Head of caudate nucleus (tissue), 42 donors: ENCODE measurements at places on chromosomes 7 and 10.

DNA sequence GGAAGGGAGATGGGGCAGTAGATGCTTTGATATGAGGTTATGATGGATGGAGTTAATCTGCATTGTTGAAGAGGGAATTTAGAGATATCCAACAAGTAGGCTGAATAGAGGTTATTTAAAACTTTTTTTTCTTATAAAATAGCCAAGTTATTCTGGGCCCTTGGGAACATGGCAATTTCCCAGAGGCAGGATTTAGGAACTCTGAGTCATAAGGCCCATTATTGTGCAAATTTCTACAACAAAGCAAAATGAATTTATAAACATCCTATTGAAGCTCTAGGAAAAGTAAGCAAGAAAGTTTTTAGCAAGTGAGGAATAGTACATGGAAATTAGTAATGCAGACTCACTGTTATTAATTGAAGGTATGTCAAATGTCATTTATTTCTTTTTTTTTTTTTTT, 160.9 kb upstream of the NPY start:
- no peak for DNase-seq

GRCh38 chr10:80100861-80101695, 22.6 kb downstream of the TMEM254 start:
- DNase-seq: no peak

GRCh38 chr10:15035385-15036301, 8.1 kb upstream of the OLAH start:
- DNase-seq: no peak

DNA sequence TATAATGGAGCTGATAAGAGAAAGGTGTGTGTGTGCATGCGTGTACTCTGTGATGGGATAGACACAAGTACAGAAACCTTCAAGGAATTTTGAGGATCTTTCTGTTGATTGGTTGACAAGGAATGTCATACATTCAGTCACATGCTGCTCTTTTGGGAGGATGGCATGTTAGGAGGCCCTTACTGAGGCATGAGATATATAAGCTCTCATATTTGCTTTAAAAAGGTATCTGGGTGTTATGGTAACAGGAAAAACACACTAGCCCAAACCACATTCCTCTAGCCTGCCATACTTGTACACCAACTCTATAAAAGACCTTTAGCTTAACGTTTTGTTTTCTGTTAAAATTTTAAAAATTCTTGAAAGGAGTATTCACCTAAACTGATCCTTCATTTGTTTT, 72.5 kb upstream of the EGFR start:
- DNase-seq: no peak

DNA sequence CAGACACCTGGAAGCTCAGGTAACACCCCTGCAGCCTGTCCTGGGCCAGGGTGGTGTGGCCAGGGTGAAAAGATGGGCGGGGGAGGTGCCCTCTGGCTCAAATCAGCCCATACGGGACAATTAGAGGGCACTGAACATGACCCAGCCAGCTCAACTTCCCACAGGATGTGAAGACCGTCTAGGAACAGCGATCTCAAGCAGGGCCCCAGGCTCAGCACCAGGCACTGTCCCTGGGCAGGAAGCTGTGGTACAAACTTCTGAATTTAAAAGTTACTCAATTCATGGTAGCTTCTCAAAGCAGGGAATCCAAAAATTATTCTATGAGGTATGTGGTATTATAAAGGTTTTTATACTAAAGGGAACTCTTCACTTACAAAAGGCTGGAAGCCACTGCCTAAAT, 5.1 kb upstream of the GRB10 start:
- DNase-seq: no peak

DNA sequence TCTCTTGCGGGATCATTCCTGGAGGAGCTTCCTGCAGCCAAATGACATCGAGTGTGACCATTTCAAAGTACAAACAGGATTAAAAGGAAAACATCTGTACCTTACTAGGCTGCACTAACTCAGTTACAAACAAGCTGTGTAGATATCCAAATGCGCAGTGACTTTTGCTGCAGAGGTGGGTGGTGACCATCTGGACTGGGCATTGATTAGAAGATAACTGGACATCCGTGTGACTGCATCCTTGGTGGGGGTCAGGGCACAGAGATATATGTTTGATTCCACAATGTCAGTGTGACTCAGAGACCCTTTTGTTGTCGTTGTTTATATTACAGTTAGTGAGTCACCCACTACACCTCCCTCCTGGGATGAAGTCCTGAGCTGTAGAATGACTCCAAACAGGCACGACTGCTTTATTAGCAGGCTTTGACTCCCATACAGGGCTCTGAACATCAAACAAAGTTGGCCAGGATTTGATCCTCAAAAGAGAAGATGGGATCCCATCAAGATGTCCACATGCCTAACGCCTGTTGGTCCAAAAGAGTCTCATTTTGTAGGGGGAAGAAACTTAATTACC, 56.7 kb upstream of the SDK1 start:
- DNase-seq: no peak

GRCh38 chr10:8045726-8046494, 8.6 kb upstream of the GATA3 start:
- DNase-seq: no peak

GRCh38 chr7:151178236-151178635, 8.8 kb downstream of the ASB10 start:
- no peak for DNase-seq

DNA sequence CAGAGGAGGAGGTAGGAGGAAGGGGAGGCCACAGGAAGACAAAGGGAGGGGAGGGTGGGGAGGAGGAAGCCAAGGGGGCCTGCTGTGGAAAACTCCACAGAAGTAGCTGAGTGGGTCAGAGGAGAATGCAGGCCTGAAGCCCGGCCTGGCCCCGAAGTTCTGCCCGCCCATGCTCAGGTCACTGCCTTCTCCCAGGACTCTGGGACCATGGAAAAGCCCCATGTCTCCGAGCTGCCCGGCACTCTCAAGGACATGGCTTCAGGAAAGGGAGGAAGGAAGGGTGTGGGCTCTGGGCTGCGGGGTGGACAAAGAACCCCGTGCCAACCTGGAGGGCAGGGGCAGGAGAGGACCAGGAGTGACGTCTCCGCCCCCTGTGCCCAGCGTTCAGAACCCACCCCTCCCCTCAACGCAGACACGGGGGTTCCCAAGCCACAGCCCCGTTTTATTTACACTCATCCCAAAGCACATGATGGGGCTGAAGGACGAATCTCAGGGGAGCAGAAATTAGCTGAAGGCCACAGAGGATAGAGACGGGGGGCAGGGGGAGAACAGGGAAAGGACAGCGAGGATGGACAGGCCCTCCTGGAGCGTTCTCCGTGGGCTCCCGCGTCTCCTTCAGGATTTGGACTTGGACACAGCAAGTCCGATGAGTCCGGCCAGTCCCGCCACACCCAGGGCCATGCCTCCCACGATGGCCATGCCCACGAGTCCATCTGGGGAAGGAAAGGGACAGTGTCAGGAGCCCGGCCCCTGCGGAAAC, 1.8 kb upstream of the CLDN15 start:
- DNase-seq: no peak

- no peak for DNase-seq
Measured at GRCh38 chr7:46478046-46478445, 557.0 kb upstream of the IGFBP3 start.

DNA sequence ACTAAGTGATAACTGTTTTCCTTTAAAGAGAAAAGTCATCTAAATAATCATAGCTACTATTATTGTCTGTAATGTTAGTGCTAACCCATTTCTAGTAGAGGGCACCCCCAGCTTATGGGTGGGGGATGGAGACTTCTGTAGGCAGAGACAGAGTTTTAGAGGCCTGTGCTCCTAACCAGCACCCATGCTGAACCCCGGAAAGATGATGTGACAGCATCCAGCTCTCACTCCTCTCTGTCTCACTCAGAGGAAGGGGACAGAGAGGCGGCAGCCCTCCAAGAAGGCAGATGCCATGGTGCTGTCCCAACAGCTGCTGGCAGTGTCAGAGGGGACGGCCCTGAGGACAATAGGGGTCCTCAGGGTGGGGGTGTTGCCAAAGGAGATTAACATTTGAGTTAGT, 74.4 kb upstream of the PRLHR start:
- DNase-seq: no peak

GRCh38 chr10:113610631-113611601, 52.9 kb downstream of the NRAP start:
- DNase-seq: no peak

DNA sequence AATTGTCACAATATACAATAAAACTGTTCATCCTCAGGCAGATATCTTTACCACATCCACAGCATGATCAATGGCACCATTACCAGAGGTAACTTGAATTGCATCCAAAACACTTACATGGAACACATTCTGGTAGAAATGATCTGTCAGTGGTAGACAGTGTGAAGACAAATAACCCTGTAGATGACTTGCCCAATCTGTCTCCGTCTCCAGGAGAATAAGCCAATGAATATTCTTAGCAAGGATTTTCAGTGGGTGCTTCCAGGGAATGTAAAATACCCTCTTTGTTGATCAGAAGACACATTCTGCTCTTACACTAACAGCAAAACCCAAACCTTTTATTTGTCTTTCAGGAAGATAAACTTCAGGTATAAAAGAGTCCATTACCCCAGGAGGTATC, 43.8 kb downstream of the VWC2 start:
- DNase-seq: no peak

DNA sequence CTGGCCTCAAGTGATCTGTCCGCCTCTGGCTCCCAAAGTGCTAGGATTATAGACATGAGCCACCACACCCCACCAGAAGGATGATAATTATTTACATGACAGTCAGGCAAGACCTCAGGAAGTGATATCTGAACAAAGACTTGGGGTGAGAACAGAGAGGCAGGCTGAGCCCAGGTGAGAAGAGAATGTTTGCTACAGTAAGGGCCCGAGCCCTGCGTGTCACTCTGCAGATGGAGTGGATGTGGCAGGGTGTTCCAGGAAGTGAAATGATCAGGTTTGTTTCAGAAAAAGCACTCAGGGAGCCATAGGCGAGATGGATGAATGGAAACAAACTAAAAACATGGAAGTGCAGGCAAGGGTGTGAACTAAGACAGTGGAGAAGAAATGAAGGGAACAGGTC, 22.2 kb downstream of the SFMBT2 start:
- DNase-seq: no peak

DNA sequence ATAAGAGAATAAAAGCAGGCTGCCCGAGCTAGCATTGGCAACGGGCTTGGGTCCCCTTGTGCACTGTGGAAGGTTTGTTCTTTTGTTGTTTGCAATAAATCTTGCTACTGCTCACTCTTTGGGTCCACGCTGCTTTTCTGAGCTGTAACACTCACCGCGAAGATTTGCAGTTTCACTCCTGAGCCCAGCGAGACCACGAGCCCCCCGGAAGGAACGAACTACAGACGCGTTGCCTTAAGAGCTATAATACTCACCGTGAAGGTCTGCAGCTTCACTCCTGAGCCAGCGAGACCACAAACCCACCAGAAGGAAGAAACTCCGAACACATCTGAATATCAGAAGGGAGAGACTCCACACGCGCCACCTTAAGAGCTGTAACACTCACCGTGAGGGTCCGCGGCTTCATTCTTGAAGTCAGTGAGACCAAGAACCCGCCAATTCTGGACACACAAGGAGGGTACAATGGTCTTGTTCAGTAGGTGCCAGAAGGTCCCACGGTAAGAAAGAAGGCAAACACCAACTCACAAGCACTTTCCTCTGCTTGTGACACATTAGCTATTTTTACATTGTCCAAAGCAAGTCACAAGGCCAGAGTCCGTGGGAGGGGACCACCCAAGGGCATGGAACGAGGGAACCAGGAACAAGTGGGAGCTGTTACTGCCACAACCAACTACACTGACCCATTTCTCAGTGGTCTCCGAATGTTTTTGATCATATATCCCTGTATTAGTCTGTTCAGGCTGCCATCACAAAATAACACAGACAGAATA, 29.2 kb upstream of the CACUL1 start:
- no peak for DNase-seq

DNA sequence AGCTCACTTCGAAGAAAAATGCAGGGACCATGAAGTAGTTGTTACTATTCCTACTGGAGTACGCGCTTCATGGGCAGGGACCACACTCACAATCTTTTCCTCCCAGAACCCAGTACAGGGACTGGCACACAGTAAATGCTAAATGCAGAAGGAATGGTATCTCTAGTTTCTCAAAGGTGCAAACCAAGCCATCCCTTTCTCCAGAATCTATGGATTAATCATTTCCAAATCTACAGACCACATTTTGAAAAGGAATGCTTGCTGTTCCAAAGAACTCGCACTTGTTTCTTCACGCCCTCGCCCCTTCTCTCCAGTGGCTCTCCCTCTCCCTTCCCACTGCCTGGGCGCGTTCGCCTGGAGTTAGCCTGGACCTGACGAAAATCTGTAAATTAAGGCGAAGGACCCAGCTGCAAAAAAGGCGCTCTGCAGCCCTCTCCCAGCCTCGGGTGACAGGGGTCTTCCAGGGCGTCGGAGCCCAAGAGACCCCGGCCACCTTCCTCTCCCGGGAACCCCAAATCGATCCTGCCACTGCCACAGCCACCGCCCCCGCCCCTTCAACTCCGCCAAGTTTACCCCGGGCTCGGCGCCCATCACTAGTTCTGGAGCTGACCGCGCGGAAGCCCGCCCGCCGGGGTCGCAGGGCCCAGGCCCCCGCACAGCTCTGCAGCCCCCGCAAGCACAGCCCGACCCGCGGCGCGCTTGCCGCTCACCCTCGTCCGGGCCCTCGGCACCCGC, 527 bp downstream of the PDIA4 start:
- no peak for DNase-seq

GRCh38 chr10:103986360-103986759, 19.4 kb downstream of the SLK start:
- DNase-seq: no peak

- DNase-seq: no peak
Measured at GRCh38 chr7:50982626-50983025, 199.9 kb upstream of the GRB10 start.

DNA sequence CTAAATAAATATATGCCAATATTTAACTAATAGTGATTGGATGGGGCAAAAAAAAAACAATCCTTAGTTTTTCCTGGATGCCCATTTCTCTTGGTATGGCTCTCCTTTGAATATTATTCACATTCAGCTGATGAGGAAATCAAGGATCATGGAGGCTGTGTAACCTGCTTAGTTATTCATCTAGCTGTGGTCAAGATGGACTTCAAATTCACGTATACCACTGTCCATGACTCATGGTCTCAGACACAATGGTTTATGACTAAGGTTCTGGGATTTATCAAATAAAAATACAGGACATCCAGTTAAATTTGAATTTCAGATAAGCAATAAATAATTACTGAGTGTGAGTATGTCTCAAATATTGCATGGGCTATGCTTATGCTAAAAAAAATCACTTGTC, 191.5 kb upstream of the CELF2 start:
- DNase-seq: no peak

- no peak for DNase-seq
Measured at GRCh38 chr10:72460284-72460876, 105.7 kb upstream of the DNAJB12 start.

DNA sequence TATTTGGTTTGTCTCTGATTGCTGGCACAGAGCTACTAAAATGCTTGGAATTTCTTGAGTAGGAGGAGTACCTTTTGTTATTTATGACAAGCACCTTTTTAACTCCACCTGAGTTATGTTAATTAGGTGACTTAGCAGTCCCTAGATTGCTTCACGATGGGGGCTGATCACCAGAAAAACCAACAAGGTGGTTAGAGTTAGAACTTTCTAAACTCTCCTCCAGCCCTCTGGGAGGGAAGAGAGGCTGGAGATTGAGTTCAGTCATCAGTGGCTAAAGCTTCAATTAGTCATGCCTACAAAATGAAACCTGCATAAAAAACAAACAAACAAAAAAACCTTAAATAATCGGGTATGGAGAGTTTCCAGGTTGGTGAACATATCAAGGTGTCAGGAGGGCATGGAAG, 23.6 kb upstream of the ING3 start:
- DNase-seq: no peak
